Stimulated activated memory B cell treated with anti-CD40 and anti-IgM and Interleukin-4, amounts not matched to agents 10 μg/mL and 1 μg/mL and 100 μg/mL, for 72 hours (primary cell): ENCODE measurements at places on chromosomes 3 and 15.

DNA sequence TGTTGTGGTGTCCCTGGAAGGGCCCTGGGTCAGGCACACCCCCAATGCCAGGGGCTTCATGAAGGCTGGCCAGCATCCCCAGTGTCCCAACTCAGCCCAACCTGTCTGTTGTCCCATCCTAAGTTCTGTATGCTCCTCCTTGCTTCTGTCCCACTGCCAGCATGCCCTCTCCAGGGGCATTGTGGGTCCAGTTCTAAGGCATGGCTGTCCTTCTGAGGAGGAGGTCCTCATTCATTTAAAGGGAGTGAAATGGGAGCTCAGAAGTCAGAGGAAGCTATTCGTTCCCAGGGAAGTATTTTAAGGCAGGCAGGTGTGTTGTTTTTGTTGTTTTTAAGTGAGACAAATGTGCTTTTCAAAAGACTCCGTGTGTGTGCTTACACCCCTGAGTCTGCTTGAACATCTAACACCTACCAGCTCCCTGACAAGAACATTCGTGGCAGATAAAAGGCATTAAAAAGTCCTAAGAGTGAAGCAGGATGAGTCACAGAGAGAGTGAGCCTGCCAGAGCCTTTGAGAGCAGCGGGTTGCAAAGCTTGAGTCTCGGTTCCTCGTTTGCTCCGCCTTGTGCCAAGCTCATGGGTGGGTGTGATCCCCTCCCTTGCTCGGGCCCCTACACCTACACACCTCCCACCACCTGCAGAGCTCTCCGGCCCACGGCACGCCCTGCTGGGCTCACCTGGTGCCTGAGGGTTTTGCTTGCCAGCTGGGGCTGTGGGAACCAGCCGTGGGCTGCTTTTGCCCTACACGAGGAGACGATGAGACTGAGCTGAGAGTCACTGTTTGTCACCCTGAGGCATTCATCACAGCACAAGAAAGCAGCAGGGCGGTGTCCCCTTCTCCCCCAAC lies 183.4 kb upstream of the TOPAZ1 start:
- ATAC-seq = peak; percentile 94
- peak overlapping the region; percentile 77 for H3K27ac ChIP-seq
- H3K36me3 ChIP-seq = peaks cover 7% of the 10 kb centered on the region
- H3K4me3 ChIP-seq = peak overlapping the region; percentile 60

DNA sequence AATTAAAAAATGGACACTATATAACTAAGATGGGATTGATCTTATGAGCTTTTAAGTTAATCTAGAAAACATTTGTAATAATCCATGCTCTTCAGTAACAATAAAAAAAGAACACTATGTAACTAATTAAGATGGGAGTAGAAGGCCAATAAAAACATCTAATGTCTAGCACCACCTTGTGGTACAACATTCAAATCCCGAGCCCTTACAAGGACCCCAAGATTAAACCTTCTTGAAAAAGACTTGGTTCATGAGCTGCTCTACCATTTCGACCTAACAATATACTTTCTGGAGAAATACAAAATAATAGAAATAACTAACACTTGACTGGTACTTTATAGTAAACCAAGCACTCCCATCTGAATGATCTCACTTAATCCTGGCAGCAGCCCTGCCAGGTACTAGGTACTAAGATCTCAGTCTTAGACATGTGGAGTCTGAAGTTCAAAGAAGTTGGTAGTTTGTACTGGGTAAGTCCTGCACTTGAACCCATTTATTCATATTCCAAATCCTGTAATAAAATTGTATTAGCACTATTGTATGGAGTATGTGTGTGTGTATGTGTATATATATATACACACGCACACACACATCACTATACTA lies 21.8 kb downstream of the METTL6 start:
- H3K27ac ChIP-seq = peak overlapping the region; percentile 32
- H3K4me3 ChIP-seq = no peak overlapping the region
- H3K27me3 ChIP-seq = no peaks in the 10 kb centered on the region

DNA sequence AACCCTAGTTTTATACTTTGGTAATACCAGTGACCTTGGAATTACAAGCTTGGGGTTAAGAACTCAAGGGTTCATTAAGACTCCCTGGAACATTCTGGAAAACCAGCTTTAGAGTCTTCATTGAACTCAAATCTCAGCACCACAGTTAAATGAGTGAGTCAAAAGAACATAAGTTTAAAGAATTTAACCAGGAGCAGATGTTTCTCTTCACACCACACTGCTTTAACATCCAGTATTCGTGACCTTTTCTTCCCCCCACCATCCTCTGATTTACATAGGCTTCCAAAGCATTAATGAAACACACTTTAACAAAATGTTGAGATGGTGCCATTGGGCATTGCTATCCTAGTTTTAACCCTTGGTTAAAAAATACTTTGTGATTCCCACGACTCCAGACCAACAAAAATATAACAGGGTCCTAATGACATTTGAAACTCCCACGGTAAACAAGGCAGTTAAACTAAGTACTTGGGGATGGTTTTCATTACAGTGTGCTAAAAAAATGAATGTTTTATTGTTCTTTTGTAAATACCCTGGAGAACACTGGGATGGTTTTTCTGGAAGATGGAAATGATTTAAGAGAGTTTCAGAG lies 123.9 kb downstream of the OXNAD1 start:
- no peak overlapping the region for H3K27ac ChIP-seq
- H3K4me1 ChIP-seq = peaks cover 48% of the 10 kb centered on the region
- no peak for ATAC-seq
- H3K27me3 ChIP-seq = no peaks in the 10 kb centered on the region
- peaks cover 69% of the 10 kb centered on the region for H3K36me3 ChIP-seq

DNA sequence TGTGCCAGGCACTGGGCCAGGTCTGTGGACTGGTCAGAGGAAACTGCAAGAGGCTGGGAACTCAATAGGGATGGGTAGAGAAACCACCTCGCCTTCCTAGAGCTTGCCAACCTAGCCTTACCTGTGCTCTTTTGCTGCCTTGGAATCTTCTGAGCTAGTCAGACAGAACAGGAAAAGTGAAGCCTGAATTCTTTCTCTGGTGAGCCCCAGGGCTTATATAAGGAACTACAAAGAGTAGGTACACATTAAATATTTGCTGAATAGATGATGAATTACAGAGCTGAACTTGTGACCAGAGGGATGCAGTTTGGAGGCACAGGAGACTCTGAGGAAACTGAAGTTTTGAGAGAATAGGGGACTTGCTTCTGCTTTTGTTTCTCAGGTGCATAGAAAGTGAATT lies 15.6 kb upstream of the FBXW12 start:
- H3K4me1 ChIP-seq = no peaks in the 10 kb centered on the region
- H3K27me3 ChIP-seq = peaks cover 73% of the 10 kb centered on the region
- no peak overlapping the region for H3K27ac ChIP-seq
- no peak for ATAC-seq

- H3K27me3 ChIP-seq = peaks cover 6% of the 10 kb centered on the region
- H3K27ac ChIP-seq = no peak overlapping the region
- ATAC-seq = no peak
Observed at GRCh38 chr3:36494461-36495109, 114.3 kb downstream of the STAC start.

- no peak overlapping the region for H3K27ac ChIP-seq
- H3K27me3 ChIP-seq = peaks cover 63% of the 10 kb centered on the region
- ATAC-seq = peak; percentile 62
- no peaks in the 10 kb centered on the region for H3K4me1 ChIP-seq
- no peaks in the 10 kb centered on the region for H3K36me3 ChIP-seq
Observed at GRCh38 chr15:31977812-31978661, 52.3 kb upstream of the CHRNA7 start.

DNA sequence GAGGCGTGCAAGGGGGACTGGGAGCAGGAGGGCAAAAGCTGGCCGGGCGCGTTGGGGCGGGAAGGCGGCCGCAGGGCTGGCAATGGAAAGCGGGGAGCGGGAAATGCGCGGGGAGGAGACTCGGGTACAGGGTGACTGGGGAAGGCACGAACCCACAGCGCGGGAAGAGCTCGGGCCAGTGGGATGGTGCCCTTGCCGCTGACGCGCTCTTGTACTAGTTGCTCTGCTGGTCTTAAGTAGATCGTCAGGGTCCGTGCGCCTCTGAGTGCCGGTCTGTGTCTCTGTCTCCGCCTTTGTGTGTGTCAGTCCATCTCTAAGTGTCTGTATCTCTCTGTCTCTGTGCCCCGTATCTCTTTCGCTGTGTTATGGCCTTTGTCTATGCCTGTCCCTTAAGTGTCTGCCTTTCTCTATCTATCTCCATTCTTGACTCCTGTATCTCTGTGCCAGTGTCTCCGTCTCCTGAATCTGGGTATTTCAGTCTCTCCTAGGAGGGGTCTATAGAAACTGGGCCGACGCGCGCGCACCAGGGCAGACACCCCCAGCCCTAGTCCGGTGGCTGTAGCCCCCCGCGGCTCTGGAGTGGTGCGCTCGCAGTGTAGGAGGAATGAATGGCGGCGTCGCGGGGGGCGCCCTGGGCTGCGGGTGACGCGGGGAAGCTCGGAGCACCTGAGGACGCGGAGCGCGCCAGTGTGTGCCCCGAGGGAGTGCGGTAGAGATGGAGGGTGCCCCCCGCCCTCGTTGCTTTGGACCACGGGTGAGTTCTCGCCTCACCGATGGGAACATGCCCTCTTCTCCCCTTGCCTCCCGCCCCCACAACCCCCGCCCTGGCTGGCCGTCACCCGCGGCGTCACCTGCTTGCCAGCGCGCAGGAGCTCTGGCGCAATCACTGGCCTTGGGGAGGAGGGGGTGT lies 756 bp upstream of the CAMK2N2 start:
- H3K27me3 ChIP-seq = peaks cover 61% of the 10 kb centered on the region
- peak; percentile 22 for ATAC-seq
- peak overlapping the region; percentile 55 for H3K4me3 ChIP-seq
- peaks cover 21% of the 10 kb centered on the region for H3K36me3 ChIP-seq
- H3K4me1 ChIP-seq = peaks cover 18% of the 10 kb centered on the region

DNA sequence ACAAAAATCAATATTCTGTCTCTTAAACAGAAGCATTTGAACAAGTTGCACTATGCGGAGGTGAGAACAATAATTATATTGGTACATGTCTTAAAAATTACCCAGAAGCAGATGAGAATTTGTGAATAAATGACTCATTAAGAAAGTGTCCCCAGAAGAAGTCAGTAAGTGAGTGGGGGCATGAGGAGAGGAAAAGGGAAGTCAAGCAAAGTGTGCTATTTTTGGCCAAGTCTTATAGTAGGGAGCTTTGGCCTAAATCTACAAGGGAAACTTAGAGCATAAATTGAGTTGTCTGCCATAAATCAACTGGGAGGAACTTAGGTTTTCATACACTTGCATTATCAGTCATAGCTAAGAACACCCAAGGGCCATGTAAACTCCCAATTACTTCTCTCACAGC lies 86.9 kb upstream of the SATB1 start:
- H3K4me3 ChIP-seq = no peak overlapping the region
- no peak overlapping the region for H3K27ac ChIP-seq
- ATAC-seq = peak; percentile 76

DNA sequence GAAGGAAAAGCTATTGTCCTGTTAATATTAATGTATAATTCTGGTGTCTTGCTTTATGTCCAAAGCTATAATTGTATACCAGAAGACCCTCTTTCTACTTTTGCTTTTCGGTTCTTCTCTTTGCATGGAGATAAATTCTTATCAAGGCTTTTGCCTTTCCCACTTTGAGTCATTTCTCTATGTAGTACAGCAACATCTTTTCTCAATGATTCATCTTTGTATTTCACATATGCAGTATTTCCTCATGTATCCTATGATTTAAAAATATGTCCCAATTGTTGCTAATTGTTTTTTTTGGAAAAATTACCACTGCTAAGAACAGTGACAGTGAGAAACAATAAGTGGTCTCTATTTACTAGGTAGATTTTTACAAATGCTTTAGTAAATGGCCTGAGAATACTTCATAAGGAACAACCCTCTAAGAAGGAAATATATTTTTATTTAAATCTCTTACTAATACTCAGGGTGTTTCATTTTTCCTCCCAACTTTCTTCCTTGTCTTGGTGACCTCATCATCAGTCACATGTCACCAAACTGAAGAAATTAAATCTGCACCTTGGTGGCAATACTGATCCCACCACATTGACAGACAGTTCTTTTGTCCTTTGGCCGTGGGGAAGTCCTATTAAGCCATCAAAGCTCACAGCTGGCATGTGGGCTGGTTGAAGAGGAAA lies 290.6 kb downstream of the SATB1 start:
- no peak overlapping the region for H3K4me3 ChIP-seq
- H3K27me3 ChIP-seq = no peaks in the 10 kb centered on the region
- H3K27ac ChIP-seq = no peak overlapping the region
- H3K36me3 ChIP-seq = no peaks in the 10 kb centered on the region

DNA sequence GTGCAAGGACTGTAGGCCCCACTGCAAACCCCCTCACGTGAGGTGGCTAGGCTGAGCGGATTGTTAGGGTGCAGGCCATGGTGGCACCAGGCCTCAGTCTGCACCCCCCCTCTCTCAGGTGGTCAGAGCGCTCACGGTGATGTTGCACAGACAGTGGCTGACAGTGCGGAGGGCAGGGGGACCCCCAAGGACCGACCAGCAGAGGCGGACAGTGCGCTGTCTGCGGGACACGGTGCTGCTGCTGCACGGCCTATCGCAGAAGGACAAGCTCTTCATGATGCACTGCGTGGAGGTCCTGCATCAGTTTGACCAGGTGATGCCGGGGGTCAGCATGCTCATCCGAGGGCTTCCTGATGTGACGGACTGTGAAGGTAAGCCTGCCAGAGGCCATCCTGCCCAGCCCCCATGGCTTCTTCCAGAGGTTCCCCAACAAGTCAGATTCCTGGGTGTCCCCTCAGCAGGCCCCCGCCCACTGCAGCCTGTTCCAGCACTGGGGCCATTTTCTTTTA lies 18.2 kb downstream of the ATRIP start:
- no peak overlapping the region for H3K4me3 ChIP-seq
- H3K27me3 ChIP-seq = no peaks in the 10 kb centered on the region
- H3K27ac ChIP-seq = peak overlapping the region; percentile 95
- peaks cover 44% of the 10 kb centered on the region for H3K4me1 ChIP-seq
- peaks cover 25% of the 10 kb centered on the region for H3K36me3 ChIP-seq

DNA sequence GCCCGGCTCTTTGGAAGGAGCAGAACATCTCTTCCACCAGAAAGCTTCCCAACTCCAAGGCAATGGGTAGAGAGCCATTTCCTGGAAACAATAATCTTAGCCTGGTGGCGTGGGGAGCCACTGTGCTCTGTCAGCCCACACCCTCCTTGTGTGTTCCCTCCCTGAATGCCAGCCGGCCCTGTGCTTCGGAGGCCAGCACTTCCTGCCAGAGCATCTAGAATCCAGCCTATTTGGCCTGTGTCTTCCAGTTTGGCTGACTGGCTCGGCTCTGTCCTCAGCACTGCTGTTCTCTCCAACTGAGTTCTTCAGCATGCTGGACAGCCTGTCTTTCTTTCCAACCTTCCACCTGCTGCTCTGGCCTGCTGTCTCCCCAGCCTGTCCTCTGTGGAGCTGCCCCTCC lies 349.3 kb downstream of the MFSD1 start:
- H3K27me3 ChIP-seq = no peaks in the 10 kb centered on the region
- ATAC-seq = no peak
- no peaks in the 10 kb centered on the region for H3K36me3 ChIP-seq
- H3K4me3 ChIP-seq = no peak overlapping the region
- no peak overlapping the region for H3K27ac ChIP-seq

DNA sequence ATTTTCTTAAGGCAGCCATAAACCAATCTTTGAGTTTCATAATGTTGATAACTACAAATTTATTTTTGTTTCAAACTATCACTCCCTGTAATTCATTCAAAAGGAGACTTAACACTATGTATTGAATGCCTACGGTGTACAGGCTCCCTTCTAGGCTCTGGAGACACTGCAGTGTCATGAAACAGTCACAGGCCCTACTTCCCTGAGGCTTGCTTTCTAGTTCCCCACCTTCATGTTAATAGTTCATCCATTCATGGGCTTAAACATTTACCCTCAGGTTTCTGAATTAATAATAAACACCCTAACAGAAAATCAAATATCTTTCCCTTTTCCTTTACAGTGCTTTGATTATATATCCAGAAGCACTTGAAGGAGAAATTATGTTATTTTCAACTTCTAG lies 168.7 kb downstream of the CHL1 start:
- ATAC-seq = no peak
- no peak overlapping the region for H3K4me3 ChIP-seq
- no peak overlapping the region for H3K27ac ChIP-seq
- no peaks in the 10 kb centered on the region for H3K27me3 ChIP-seq
- H3K4me1 ChIP-seq = no peaks in the 10 kb centered on the region
